ENCODE measurements at places on chromosomes 6 and 20.

DNA sequence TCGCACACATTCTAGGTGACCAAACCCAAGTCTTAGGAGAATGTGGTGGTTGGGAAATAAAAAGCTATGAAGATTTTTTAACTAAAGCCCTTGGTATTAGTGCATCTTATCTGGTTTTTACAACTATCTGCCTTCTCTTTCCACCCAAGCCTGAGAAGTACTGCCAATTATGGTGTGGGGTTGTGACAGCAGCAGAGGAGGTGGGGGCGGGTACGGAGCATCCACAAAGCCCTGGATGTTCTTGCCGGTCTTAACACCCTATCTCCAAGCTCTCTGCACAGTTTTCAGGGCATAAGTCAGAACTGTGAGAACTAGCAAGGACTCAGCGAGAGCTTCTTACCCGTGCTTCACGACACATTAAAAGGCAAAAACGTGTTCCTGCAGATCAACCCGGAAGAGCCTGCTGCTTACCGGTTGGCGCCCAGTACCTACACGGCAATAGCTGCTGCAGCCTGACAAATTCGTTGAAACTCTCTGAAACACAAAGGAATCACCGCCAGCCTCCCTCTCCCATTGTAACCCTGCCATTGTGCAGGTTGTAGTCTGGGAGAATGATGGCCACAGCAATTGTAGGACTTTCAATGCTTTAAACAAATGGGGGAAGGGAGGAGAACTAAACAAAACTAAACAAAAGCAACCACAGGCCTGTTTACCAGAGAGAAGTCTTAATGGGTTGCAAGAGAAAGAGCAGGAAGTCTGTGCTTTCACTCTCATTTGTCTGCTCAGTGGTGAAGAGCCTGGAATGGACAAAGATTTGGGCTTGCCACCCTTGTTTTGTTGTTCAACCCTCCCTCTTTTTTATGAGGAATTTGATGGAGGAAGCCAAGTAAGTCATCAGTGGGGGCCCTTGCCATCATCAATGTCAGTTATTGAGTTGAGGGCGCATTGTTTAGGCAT lies 461.0 kb upstream of the JARID2 start:
- H3K27ac ChIP-seq, result no peak overlapping the region
- H3K27me3 ChIP-seq, result no peaks in the 10 kb centered on the region
- H3K4me1 ChIP-seq, result no peaks in the 10 kb centered on the region
- no peak for DNase-seq

- peak overlapping the region; percentile 88 for H3K27ac ChIP-seq
- DNase-seq, result no peak
- H3K4me1 ChIP-seq, result peaks cover 12% of the 10 kb centered on the region
- H3K27me3 ChIP-seq, result no peaks in the 10 kb centered on the region
- H3K4me3 ChIP-seq, result peak overlapping the region; percentile 90
Measured at GRCh38 chr6:20403766-20404640, 2.3 kb downstream of the E2F3 start.

GRCh38 chr6:158059108-158059507 lies 77.4 kb downstream of the SYNJ2 start:
- H3K27me3 ChIP-seq, result no peaks in the 10 kb centered on the region
- DNase-seq, result no peak
- H3K27ac ChIP-seq, result no peak overlapping the region
- no peak overlapping the region for H3K4me3 ChIP-seq
- H3K4me1 ChIP-seq, result peaks cover 32% of the 10 kb centered on the region

- H3K36me3 ChIP-seq, result no peaks in the 10 kb centered on the region
- H3K27ac ChIP-seq, result peak overlapping the region; percentile 74
- H3K4me1 ChIP-seq, result peaks cover 31% of the 10 kb centered on the region
- no peak overlapping the region for H3K4me3 ChIP-seq
Measured at GRCh38 chr6:132131758-132132157, 180.6 kb upstream of the CCN2 start.

- no peak overlapping the region for H3K27ac ChIP-seq
- no peaks in the 10 kb centered on the region for H3K4me1 ChIP-seq
- DNase-seq, result no peak
- no peak overlapping the region for H3K4me3 ChIP-seq
Measured at GRCh38 chr6:35742842-35743241, 6.0 kb downstream of the ARMC12 start.

GRCh38 chr6:31884528-31885035 lies 5.8 kb upstream of the SLC44A4 start:
- H3K27me3 ChIP-seq, result no peaks in the 10 kb centered on the region
- no peak for DNase-seq
- H3K36me3 ChIP-seq, result peaks cover 98% of the 10 kb centered on the region
- no peak overlapping the region for H3K27ac ChIP-seq
- H3K4me1 ChIP-seq, result no peaks in the 10 kb centered on the region
- H3K4me3 ChIP-seq, result no peak overlapping the region

- H3K4me3 ChIP-seq, result no peak overlapping the region
- H3K36me3 ChIP-seq, result no peaks in the 10 kb centered on the region
- no peak overlapping the region for H3K27ac ChIP-seq
Measured at GRCh38 chr20:23686046-23686750, 2.6 kb downstream of the CST4 start.

- H3K4me3 ChIP-seq, result no peak overlapping the region
- no peak for DNase-seq
- H3K27ac ChIP-seq, result peak overlapping the region; percentile 35
- H3K36me3 ChIP-seq, result no peaks in the 10 kb centered on the region
Measured at GRCh38 chr6:19851241-19852089, 14.3 kb downstream of the ID4 start.

GRCh38 chr6:147190556-147190955 lies 13.7 kb upstream of the STXBP5 start:
- no peaks in the 10 kb centered on the region for H3K4me1 ChIP-seq
- no peaks in the 10 kb centered on the region for H3K36me3 ChIP-seq
- no peak for DNase-seq

DNA sequence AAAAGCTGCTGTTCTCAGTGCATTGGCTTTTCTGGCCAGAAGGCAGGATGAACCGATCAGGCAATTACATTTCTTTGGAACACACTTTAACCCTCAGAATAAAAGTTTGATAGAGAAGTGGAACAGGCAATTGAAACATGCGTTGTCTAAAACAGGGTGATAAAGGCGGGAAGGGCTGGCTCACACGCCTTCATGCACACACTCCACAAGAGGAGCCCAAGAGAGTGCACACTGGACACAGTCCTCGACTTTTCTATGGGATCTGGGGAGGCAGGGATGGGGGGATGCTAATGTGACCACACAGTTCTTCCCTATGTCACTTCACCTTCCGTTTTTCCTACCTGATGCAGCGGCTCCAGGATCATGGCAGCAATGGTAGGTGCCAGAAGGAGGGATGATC lies 30.9 kb upstream of the TUBB2A start:
- H3K4me3 ChIP-seq, result no peak overlapping the region
- no peaks in the 10 kb centered on the region for H3K27me3 ChIP-seq
- no peaks in the 10 kb centered on the region for H3K4me1 ChIP-seq
- H3K36me3 ChIP-seq, result no peaks in the 10 kb centered on the region

GRCh38 chr6:7145885-7146828 lies 38.4 kb downstream of the RREB1 start:
- H3K27ac ChIP-seq, result peak overlapping the region; percentile 82
- DNase-seq, result no peak
- H3K4me3 ChIP-seq, result peak overlapping the region; percentile 6
- no peaks in the 10 kb centered on the region for H3K27me3 ChIP-seq
- H3K4me1 ChIP-seq, result peaks cover 67% of the 10 kb centered on the region
- no peaks in the 10 kb centered on the region for H3K36me3 ChIP-seq

- H3K4me3 ChIP-seq, result no peak overlapping the region
- no peak for DNase-seq
- no peak overlapping the region for H3K27ac ChIP-seq
- H3K36me3 ChIP-seq, result no peaks in the 10 kb centered on the region
Measured at GRCh38 chr6:155528982-155529453, 73.4 kb upstream of the NOX3 start.

DNA sequence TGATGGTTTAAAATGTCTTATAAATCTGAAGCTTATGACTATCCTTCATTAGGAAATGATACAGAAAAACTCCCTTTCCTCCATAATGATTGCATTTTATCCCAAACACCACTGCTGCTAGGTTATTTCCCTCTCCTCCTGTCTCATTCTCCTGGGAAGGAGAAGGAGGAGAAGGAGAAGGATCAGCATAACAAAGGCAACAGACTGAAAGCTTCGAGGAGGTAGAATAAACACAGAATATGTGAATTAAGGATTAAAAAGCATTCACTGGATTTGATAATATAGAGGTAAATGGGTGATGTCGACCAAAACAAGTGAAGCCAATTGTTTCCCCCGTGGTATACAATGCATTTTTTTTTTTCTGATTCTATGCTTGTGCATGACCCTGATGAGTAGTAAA lies 82.0 kb downstream of the WASF1 start:
- DNase-seq, result no peak
- peaks cover 17% of the 10 kb centered on the region for H3K4me1 ChIP-seq
- no peaks in the 10 kb centered on the region for H3K27me3 ChIP-seq
- H3K27ac ChIP-seq, result peak overlapping the region; percentile 53
- H3K4me3 ChIP-seq, result no peak overlapping the region
- H3K36me3 ChIP-seq, result peaks cover 9% of the 10 kb centered on the region

DNA sequence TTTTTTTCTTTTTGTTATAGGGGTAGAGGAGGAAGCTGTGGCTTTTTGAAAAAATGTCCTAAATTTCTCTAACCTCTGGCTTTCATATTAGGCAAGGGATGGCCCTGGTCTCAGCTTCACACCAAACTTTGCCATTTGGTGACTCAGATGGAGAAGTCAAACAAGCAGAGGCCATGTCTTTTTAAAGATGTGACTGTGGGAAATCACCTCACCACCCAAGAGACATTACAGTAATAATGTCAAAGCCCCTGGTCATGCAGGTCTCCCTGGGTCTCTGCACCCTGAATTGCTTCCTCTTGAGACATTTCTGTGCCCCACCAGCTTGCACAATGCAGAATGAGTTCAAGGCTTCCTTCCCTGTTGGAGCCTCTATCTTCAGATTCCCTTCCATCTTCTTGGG lies 39.5 kb upstream of the ADGRF5 start:
- no peak for DNase-seq
- H3K27me3 ChIP-seq, result no peaks in the 10 kb centered on the region
- no peaks in the 10 kb centered on the region for H3K4me1 ChIP-seq
- H3K4me3 ChIP-seq, result no peak overlapping the region
- no peaks in the 10 kb centered on the region for H3K36me3 ChIP-seq

GRCh38 chr20:4972506-4973251 lies 28.6 kb downstream of the SLC23A2 start:
- DNase-seq, result no peak
- peaks cover 27% of the 10 kb centered on the region for H3K36me3 ChIP-seq
- peaks cover 25% of the 10 kb centered on the region for H3K4me1 ChIP-seq
- no peaks in the 10 kb centered on the region for H3K27me3 ChIP-seq
- peak overlapping the region; percentile 70 for H3K27ac ChIP-seq

DNA sequence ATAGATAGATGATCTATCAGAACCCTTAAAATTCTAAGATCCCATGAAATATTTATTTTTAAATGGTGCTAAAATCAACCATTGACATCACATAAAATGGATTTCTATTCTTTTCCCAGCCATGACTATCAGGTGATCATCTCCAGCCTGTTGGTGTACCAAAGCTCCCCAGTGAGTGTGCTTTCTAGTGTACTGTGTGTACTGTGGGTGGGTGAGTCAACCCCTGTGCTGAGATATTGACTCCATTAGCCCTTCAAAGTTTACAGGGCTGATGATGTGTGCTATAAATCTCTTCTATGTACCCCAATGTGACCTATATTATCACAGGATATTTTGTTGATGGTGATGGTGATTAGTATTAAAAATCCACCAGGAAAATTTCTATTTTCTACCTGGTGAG lies 344.6 kb downstream of the MMUT start:
- no peak overlapping the region for H3K4me3 ChIP-seq
- no peak overlapping the region for H3K27ac ChIP-seq
- no peaks in the 10 kb centered on the region for H3K4me1 ChIP-seq
- H3K36me3 ChIP-seq, result no peaks in the 10 kb centered on the region
- H3K27me3 ChIP-seq, result no peaks in the 10 kb centered on the region

DNA sequence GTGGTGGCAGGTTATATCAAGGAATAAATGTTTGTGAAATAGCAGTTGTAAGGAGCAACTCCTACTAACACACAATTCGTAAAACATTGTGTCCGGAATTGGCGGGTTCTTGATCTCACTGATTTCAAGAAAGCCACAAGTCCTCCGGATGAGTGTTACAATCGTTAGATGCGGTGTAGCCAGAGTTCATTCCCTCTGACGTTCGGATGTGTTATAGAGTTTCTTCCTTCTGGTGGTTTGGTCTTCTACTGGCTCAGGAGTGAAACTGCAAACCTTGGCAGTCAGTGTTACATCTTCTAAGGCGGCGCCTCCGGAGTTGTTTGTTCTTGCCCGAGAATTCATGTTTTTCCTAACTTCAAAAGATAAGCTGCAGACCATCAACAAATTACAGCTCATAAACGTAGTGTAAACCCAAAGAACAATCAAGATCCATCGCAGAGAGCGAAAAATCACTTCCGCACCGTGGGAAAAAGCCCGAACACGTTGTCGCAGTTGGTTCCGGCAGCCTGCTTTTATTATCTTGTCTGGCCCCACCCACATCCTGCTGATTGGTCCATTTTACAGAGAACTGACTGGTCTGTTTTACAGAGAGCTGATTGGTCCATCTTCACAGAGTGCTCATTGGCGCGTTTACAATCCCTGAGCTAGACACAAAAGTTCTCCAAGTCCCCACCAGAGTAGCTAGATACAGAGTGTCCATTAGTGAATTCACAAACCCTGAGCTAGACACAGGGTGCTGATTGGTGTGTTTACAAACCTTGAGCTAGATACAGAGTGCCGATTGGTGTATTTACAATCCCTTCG lies 58.2 kb downstream of the TRIM27 start:
- no peak for DNase-seq
- no peak overlapping the region for H3K4me3 ChIP-seq
- peak overlapping the region; percentile 78 for H3K27ac ChIP-seq
- H3K4me1 ChIP-seq, result peaks cover 23% of the 10 kb centered on the region
- H3K36me3 ChIP-seq, result no peaks in the 10 kb centered on the region
- H3K27me3 ChIP-seq, result no peaks in the 10 kb centered on the region

DNA sequence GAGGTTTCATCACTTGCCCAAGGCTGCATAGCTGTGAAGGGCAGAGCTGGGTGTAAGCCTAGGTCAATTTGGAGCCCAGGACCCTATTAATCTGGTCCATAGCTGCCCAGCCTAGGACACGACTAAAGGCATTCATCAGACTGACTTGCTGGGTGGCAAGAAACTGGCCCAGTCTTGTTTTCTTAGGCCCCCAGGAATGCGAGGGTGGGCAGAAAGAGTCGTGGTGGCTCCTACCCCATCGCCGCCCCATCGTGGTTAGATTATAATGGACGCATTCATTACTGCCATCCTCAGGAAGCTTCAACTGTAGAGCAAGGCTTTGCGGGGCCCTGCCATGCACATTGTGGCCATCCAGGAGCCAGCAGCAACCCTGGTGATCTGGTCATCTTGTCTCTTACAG lies 16.1 kb downstream of the DYNLRB1 start:
- no peaks in the 10 kb centered on the region for H3K27me3 ChIP-seq
- H3K27ac ChIP-seq, result no peak overlapping the region
- H3K4me3 ChIP-seq, result no peak overlapping the region
- H3K36me3 ChIP-seq, result peaks cover 78% of the 10 kb centered on the region
- DNase-seq, result no peak
- H3K4me1 ChIP-seq, result peaks cover 15% of the 10 kb centered on the region

GRCh38 chr6:39821742-39822532 lies 29.8 kb downstream of the DAAM2 start:
- no peaks in the 10 kb centered on the region for H3K27me3 ChIP-seq
- peaks cover 65% of the 10 kb centered on the region for H3K4me1 ChIP-seq
- H3K27ac ChIP-seq, result peak overlapping the region; percentile 85
- DNase-seq, result no peak

Data from vagina (tissue), 2 donors.